ENCODE measurements at places on chromosomes 4 and X. TPM values are rescaled to one million over a fixed set of nuclear protein-coding genes. Genes with fewer than 3 reads are reported as not detected.

Gene FGF2
- 0.91 TPM for total RNA-seq

Gene FAM9C
- not detected for total RNA-seq

Gene USP17L26
- total RNA-seq, result not detected

Gene HPGD
- total RNA-seq, result 1.6 TPM

Gene SMIM43
- total RNA-seq, result not detected

GRCh38 chr4:68326141-68326540 lies 23.7 kb downstream of the YTHDC1 start:
- H3K4me1 ChIP-seq, result no peaks in the 10 kb centered on the region
- no peak overlapping the region for H3K27ac ChIP-seq
- no peak for DNase-seq
- peaks cover 46% of the 10 kb centered on the region for H3K36me3 ChIP-seq
- H3K4me3 ChIP-seq, result no peak overlapping the region

GRCh38 chr4:117084866-117085701 lies at the start of gene TRAM1L1:
Gene TRAM1L1, minus strand, starts transcription at chr4:117085576. Its CDS starts 183 bp downstream, at chr4:117085393.
- peaks cover 10% of the 10 kb centered on the region for H3K27me3 ChIP-seq
- peak; percentile 53 for DNase-seq
- peaks cover 3% of the 10 kb centered on the region for H3K4me1 ChIP-seq

- DNase-seq, result no peak
- peaks cover 14% of the 10 kb centered on the region for H3K27me3 ChIP-seq
- H3K4me1 ChIP-seq, result no peaks in the 10 kb centered on the region
- H3K27ac ChIP-seq, result no peak overlapping the region
- H3K4me3 ChIP-seq, result no peak overlapping the region
Measured at GRCh38 chr4:146545102-146545501, 23.4 kb upstream of the SLC10A7 start.

DNA sequence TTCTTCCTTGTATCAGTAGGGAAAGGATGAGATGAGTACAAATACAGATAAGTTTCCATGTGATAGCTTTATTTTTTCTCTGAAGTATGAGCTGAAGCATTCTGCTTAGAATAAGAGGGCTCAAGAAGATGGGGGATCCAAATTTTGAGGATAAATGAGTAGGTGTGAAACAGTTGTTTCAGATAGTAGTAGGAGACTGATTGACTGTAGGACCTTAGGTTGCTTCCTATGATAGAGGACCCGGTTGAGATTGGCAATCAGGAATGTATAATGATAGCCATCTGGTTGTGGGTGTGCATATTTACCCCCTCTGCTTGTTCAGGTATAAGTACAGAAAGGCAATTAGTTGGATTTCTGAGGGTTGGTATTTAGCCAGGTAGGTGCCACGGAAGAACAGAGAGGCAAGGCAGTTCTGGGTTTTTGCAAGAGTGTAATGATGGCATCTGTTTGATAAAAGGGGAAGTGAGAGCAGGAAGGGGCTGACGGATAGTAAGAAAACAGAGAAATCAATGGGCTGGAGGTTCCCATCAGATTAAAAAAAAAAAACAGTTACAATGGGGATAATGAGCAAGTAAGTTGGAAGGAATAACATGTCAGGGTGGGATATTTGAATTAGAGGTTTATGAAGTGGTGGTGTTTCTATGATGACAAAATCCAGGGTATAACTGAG lies 13.7 kb downstream of the OCRL start:
- no peaks in the 10 kb centered on the region for H3K27me3 ChIP-seq
- no peak overlapping the region for H3K4me3 ChIP-seq
- no peak overlapping the region for H3K27ac ChIP-seq
- peaks cover 3% of the 10 kb centered on the region for H3K36me3 ChIP-seq
- no peaks in the 10 kb centered on the region for H3K4me1 ChIP-seq

DNA sequence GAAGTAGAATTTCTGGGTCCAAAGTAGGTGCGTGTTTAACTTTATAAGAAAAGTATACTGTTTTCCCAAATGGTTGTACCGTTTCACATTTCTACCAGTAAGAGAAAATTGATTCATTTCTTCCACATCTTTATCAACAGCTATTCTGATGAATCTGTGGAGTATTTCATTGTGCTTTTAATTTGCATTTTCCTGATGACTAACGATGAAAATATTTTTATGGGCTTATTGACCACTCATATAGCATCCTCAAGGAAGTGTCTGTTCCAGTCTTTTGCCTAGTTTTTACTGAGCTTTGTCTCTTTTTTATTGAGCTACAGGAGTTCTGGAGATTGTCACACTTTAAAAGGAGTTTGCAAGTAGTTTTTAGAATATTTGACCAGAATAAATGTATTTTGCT lies 92.6 kb downstream of the ASB9 start:
- H3K27ac ChIP-seq, result no peak overlapping the region
- no peak overlapping the region for H3K4me3 ChIP-seq
- peaks cover 2% of the 10 kb centered on the region for H3K27me3 ChIP-seq
- H3K36me3 ChIP-seq, result no peaks in the 10 kb centered on the region
- DNase-seq, result no peak
- no peaks in the 10 kb centered on the region for H3K4me1 ChIP-seq

DNA sequence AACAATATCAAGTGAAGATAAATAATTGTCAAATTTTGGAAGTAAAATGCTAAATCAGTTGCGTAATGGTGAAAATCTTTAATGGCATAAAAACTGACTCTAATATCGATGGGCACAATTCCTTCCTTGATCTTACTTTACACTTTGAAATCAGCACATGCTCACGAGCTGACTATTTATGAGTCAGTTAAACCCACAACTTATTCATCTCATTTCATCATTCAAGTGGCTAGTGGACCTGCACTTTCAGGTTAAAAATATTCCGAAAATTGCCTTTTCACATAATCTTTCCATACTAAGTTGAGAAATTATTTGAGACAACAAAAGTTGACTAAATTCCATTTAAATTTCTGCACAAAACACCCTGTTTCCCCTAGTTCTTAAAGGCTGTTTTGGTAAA lies 582.1 kb upstream of the TENM3 start:
- no peaks in the 10 kb centered on the region for H3K27me3 ChIP-seq
- H3K27ac ChIP-seq, result no peak overlapping the region
- no peak overlapping the region for H3K4me3 ChIP-seq
- H3K36me3 ChIP-seq, result no peaks in the 10 kb centered on the region
- H3K4me1 ChIP-seq, result no peaks in the 10 kb centered on the region
- DNase-seq, result no peak

GRCh38 chr4:637536-638280 lies 12.3 kb downstream of the PDE6B start:
- H3K27me3 ChIP-seq, result peaks cover 15% of the 10 kb centered on the region
- no peak overlapping the region for H3K27ac ChIP-seq
- no peaks in the 10 kb centered on the region for H3K36me3 ChIP-seq
- no peak overlapping the region for H3K4me3 ChIP-seq
- no peaks in the 10 kb centered on the region for H3K4me1 ChIP-seq

DNA sequence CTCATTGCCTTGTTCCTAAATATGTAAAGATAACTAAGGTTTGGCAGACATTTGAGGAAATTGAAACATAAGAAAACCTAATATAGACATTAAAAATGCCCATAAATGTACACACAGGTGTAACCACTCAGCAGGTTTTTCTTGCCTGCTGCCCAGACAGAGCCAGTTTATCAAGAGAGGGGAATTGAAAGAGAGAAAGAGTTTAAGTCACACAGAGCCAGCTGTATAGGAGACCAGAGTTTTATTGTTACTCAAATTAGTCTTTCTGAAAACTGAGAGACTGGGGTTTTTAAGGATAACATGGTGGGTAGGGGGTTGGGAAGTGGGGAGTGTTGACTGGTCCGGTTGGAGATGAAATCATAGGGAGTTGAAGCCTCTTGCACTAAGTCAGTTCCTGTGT lies 119.0 kb downstream of the CFAP299 start:
- H3K4me1 ChIP-seq, result no peaks in the 10 kb centered on the region
- H3K36me3 ChIP-seq, result peaks cover 2% of the 10 kb centered on the region
- no peak for DNase-seq
- H3K4me3 ChIP-seq, result no peak overlapping the region

DNA sequence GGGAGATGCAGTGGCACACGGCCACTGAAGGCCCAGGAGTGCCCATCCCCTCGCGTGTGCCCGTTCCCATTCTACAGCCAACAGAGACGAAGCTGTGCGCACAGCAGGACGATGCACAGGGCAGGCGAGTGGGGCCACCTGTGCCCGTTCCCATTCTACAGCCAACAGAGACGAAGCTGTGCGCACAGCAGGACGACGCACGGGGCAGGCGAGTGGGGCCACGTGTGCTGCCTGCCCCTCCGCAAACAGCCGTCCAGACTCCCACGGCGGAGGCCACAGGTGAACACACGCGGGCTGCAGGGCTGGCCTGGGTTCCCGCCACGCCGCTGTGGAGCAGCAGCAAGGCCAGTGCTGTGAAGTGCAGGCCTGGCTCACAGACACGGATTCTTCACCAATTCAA lies 32.0 kb downstream of the GAK start:
- peaks cover 15% of the 10 kb centered on the region for H3K36me3 ChIP-seq
- no peaks in the 10 kb centered on the region for H3K27me3 ChIP-seq
- H3K27ac ChIP-seq, result no peak overlapping the region
- no peak overlapping the region for H3K4me3 ChIP-seq
- H3K4me1 ChIP-seq, result no peaks in the 10 kb centered on the region
- DNase-seq, result no peak
